Pancreas (tissue), 10 donors: ENCODE measurements at places on chromosomes 5 and 9. TPM values are rescaled to one million over a fixed set of nuclear protein-coding genes. Genes with fewer than 3 reads are reported as not detected.

The SPAG8 gene
- 1.6 TPM for polyA plus RNA-seq

The TSLP gene
- polyA plus RNA-seq: 0.11 TPM

The SLC6A19 gene
- polyA plus RNA-seq: 1.1 TPM

The NKD2 gene
- polyA plus RNA-seq: 13.1 TPM

The LRRC26 gene
- polyA plus RNA-seq: not detected

The ZSWIM6 gene
- 3.6 TPM for polyA plus RNA-seq

The DNAH5 gene
- polyA plus RNA-seq: 0.84 TPM

The FIBCD1 gene
- polyA plus RNA-seq: not detected

The C9orf50 gene
- not detected for polyA plus RNA-seq

The SPINK1 gene
- 23,743 TPM for polyA plus RNA-seq

The PCSK5 gene
- polyA plus RNA-seq: 0.99 TPM

The HINT2 gene
- 51.7 TPM for polyA plus RNA-seq

The TRPM3 gene
- polyA plus RNA-seq: 0.30 TPM

The HTR4 gene
- polyA plus RNA-seq: not detected

The EHMT1 gene
- 42.0 TPM for polyA plus RNA-seq

The ADAMTS13 gene
- polyA plus RNA-seq: 13.6 TPM

The SLC28A3 gene
- 6.8 TPM for polyA plus RNA-seq

The PCDHB2 gene
- polyA plus RNA-seq: 0.23 TPM

The CLIC3 gene
- polyA plus RNA-seq: 1.3 TPM

The SOX30 gene
- not detected for polyA plus RNA-seq

The FAM169A gene
- polyA plus RNA-seq: 0.61 TPM

The INSL6 gene
- polyA plus RNA-seq: not detected

The CCDC171 gene
- polyA plus RNA-seq: 1.5 TPM

The GNAQ gene
- polyA plus RNA-seq: 12.5 TPM

The WDR5 gene
- 18.0 TPM for polyA plus RNA-seq

The C1QTNF3 gene
- polyA plus RNA-seq: 11.7 TPM

The PROB1 gene
- polyA plus RNA-seq: 0.34 TPM

The AMBP gene
- polyA plus RNA-seq: 178 TPM

The NCS1 gene
- polyA plus RNA-seq: 4.7 TPM

The ZNF354C gene
- 2.2 TPM for polyA plus RNA-seq

The TRPM6 gene
- polyA plus RNA-seq: 0.23 TPM

The MARCHF11 gene
- 0.68 TPM for polyA plus RNA-seq

The PDE6A gene
- polyA plus RNA-seq: not detected

The F2RL2 gene
- polyA plus RNA-seq: 0.40 TPM

The CMYA5 gene
- 0.49 TPM for polyA plus RNA-seq

The PNPLA7 gene
- 62.8 TPM for polyA plus RNA-seq

The OTULINL gene
- 4.6 TPM for polyA plus RNA-seq

The CDKN2B gene
- polyA plus RNA-seq: 1.3 TPM

The FYB1 gene
- 0.56 TPM for polyA plus RNA-seq

The OR1Q1 gene
- not detected for polyA plus RNA-seq

The INSYN2B gene
- polyA plus RNA-seq: 0.02 TPM

The SLC6A18 gene
- not detected for polyA plus RNA-seq

The ANKRD18B gene
- not detected for polyA plus RNA-seq

The SYK gene
- 6.4 TPM for polyA plus RNA-seq

The EGFLAM gene
- 1.5 TPM for polyA plus RNA-seq

The SOHLH1 gene
- polyA plus RNA-seq: 0.31 TPM

The SIT1 gene
- polyA plus RNA-seq: 0.45 TPM
